ENCODE measurements at places on chromosomes 3 and 15.

DNA sequence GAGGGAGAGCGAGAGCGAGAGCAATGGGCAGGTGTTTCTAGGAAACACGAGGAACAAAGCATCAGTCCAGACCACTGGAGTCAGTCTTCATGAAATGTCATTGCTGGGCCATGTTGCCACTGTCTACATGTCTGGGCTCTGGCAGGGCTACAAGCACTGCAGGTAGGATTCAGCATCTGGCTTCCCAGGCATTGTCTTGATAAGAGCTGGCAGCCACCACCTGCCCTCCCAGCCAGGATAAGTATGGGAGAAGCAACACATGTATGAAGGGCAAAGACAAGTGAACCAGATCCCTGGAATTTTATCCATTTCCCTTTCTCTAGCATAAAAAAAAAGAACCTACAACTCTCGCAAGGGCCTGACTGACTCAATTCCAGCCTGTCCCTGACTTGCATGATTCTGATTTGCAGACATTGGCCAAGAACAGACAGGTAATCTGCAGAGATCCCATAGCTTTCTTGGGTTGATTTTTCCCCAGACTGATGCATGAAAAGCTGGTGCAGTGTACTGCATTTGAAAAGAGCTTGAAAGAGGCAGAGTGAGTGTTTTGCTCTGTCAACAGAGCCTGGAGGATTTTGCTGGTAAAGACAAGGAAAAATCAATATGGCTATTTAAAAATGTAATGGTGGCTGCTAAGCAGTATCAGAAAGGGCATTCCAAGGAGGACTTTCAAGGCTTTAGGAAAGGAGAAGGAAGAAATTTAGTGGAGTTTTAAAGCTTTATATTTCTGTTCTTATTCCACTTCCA lies 157.2 kb upstream of the MYRIP start:
- no peak for DNase-seq

- no peak for DNase-seq
These were observed 631.0 kb upstream of the GRM7 start for GRCh38 chr3:6229778-6230410.

DNA sequence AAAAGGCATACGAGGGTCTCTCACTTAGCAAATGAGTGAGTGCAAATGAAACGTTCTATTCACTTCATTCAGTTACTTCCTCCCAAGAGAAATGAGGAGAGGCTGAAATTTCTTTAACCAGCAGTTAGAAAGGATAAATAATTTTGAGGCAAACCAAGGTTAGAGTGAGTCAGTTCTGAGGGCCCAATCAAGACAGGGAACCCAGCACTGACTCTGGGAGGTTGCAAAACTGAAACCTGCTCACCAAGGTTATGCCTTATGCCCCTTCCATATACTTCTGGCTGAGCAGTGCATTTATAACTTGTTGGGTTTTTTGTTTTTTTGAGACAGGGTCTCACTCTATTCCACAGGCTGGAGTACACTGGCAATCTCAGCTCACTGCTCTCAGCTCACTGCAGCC lies 4.5 kb upstream of the RPSA start:
- no peak for DNase-seq

DNA sequence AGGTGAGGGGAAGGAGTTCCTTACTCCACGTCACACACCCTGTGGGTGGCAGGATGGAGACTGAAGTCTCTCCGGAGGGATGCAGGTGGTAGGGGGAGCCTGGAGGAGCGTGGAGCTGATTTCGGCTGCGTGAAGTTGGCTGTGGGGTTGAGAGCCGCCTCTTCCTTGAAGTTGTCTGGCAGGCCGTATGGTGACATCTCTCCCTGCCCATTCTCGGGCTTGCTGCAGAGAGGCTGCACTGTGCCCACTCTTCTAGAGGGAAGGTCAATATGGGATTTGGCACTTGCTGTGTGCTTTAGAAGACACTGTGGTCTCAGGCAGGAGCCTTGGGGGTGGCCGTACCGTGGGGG lies 13.4 kb upstream of the FBLN2 start:
- no peak for DNase-seq

DNA sequence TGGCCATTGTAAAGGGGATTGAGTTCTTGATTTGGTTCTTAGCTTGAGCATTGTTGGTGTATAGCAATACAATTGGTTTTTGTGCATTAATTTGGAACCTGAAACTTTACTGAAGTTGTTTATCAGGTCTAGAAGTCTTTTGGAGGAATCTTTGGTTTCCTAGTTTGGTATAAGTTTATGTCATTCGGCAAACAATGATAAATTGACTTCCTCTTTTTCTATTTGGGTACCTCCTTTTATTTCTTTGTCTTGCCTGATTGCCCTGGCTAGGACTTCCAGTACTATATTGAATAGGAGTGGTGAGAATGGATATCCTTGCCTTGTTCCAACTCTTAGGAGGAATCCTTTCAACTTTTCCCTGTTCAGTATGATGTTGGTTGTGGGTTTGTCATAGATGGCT lies 32.1 kb downstream of the SPESP1 start:
- no peak for DNase-seq

DNA sequence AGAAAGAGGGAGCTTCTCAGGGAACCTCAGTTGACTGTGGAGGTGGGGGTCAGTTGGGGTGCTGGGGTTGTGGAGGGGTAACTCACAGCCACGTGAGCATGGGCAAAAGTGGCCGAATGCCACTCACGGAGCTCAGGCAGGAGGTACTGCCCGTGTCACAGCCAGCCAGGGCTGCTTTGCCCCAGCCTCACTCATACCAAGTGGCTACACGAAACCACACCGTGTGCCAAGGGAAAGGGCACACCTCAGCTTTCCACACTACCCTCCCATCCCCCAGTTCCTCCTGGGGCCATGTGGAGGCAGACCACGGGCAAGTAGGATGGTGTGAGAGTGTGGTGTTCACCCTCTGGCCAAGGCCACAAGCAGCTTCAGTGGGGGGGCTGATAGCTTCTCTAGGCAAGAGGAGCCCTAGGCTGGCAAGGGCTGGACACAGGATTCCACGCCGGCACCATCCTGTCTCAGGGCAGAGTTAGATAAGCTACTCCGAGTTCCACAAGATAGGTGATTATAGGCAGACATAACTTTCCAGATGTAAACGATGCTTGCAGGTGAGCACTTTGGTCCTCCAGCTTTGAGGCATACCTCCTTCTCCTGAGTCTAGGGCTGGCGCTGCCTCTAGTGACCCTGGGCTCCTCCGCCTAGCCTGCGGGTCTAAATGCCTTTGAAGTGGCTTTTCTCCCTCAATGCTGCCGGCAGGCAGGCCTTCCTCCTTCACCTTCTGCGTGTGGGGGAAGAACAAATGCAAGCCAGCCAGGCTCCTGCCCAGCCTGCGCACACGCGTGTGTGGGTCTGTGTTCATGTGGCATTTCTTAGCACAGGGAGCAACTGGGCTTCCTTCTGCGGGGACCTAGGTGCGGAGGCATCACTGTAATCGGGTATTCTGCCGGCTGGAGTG lies 25.0 kb downstream of the RGMA start:
- no peak for DNase-seq

GRCh38 chr3:48187579-48188265 lies 495 bp downstream of the CDC25A start:
- no peak for DNase-seq

GRCh38 chr15:70293591-70294470 lies 196.1 kb upstream of the TLE3 start:
- DNase-seq: no peak

- DNase-seq: peak; percentile 60
These were observed 136.9 kb downstream of the TJP1 start for GRCh38 chr15:29685156-29686078.

GRCh38 chr15:67090297-67091070 lies 25.1 kb downstream of the SMAD3 start:
- DNase-seq: peak; percentile 75

- no peak for DNase-seq
These were observed 176.1 kb upstream of the CDIN1 start for GRCh38 chr15:36403351-36403750.
